Activated naive CD8-positive, alpha-beta T cell treated with anti-CD3 and anti-CD28 coated beads, Interleukin-2, amount 10 ng/mL, durations not matched to agents 7 days and 5 days (primary cell): ENCODE measurements at places on chromosomes 7 and 10. TPM values are rescaled to one million over a fixed set of nuclear protein-coding genes. Genes with fewer than 3 reads are reported as not detected.

Gene PILRA
- 5.1 TPM for total RNA-seq

Gene VKORC1L1
- total RNA-seq = 10.9 TPM

Gene ATRNL1
- total RNA-seq = not detected

Gene DNAJC2
- total RNA-seq = 27.7 TPM

Gene AKR1D1
- total RNA-seq = not detected

Gene POLR2J2
- 20.8 TPM for total RNA-seq

Gene OR2A5
- not detected for total RNA-seq

Gene WNT2
- not detected for total RNA-seq

Gene LIPJ
- 0.17 TPM for total RNA-seq

DNA sequence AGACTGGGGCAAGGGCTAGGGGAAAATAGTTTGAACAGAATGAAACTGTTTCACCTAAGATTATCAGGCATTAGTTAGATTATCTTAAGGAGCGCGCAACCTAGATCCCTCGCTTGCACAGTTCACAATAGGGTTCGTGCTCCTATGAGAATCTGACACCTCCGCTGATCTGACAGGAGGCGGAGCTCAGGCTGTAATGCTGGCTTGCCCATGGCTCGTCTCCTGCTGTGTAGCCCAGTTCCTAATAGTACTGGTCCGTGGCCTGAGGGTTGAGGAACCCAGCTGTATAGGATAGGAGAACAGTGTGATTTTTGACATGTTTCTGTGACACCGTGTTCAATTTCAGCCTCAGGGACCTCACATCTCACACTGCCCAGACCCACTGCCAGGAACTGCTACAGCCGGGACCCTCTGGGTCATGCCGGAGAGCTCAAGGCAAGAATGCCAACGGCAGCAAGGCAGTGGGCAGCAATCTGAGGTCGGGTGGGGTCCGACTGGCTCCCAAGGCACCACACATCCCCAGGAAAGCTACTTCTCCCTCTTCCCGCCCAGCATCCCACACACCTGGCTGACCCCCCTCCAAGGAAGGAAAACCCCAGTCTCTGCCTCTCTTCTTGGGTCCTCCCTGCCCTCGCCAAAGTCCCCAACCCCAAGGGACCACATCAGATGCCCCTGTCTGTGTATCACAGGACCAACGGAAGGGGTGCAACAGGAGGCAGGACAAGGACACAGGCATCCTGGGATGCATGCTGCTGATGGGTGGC, 31.7 kb downstream of the CAMK2B start:
- H3K4me1 ChIP-seq = no peaks in the 10 kb centered on the region
- no peaks in the 10 kb centered on the region for H3K36me3 ChIP-seq
- H3K4me3 ChIP-seq = no peak overlapping the region
- H3K27ac ChIP-seq = no peak overlapping the region
- DNase-seq = no peak
- H3K27me3 ChIP-seq = peaks cover 50% of the 10 kb centered on the region

DNA sequence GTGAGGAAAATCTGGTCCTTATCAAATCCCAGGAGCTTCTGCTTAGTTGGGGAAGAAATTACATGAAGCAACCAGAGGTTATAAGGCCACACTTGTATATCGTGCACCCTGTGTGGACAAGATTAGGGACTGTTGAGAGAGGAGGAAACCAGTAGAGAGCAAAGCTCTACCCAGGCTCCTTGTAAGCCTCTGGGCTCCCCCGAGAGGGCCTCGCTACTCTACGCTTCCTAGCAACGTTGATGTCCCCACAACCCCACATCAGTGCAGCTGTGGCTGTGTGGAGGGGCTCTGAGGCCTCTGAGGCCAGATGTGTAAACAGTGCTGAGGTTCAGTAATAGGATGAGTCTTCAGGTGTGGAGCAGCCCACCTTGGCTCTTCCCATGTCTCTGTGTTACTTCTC, 16.0 kb downstream of the HIF1AN start:
- no peak overlapping the region for H3K4me3 ChIP-seq
- no peaks in the 10 kb centered on the region for H3K27me3 ChIP-seq
- peaks cover 18% of the 10 kb centered on the region for H3K36me3 ChIP-seq
- peaks cover 15% of the 10 kb centered on the region for H3K4me1 ChIP-seq
- H3K27ac ChIP-seq = no peak overlapping the region
- no peak for DNase-seq

GRCh38 chr10:76984559-76985443, 652.8 kb downstream of the KCNMA1 start:
- no peak overlapping the region for H3K4me3 ChIP-seq
- peaks cover 2% of the 10 kb centered on the region for H3K27me3 ChIP-seq
- H3K27ac ChIP-seq = no peak overlapping the region
- H3K4me1 ChIP-seq = no peaks in the 10 kb centered on the region

GRCh38 chr10:123241391-123242141, 87.4 kb downstream of the BUB3 start:
- H3K36me3 ChIP-seq = peaks cover 11% of the 10 kb centered on the region
- peak; percentile 43 for DNase-seq
- no peaks in the 10 kb centered on the region for H3K27me3 ChIP-seq

GRCh38 chr10:8048281-8049008, 6.0 kb upstream of the GATA3 start:
- peak overlapping the region; percentile 59 for H3K4me3 ChIP-seq
- no peak overlapping the region for H3K27ac ChIP-seq
- peaks cover 4% of the 10 kb centered on the region for H3K36me3 ChIP-seq
- H3K27me3 ChIP-seq = peaks cover 80% of the 10 kb centered on the region
- peaks cover 58% of the 10 kb centered on the region for H3K4me1 ChIP-seq

DNA sequence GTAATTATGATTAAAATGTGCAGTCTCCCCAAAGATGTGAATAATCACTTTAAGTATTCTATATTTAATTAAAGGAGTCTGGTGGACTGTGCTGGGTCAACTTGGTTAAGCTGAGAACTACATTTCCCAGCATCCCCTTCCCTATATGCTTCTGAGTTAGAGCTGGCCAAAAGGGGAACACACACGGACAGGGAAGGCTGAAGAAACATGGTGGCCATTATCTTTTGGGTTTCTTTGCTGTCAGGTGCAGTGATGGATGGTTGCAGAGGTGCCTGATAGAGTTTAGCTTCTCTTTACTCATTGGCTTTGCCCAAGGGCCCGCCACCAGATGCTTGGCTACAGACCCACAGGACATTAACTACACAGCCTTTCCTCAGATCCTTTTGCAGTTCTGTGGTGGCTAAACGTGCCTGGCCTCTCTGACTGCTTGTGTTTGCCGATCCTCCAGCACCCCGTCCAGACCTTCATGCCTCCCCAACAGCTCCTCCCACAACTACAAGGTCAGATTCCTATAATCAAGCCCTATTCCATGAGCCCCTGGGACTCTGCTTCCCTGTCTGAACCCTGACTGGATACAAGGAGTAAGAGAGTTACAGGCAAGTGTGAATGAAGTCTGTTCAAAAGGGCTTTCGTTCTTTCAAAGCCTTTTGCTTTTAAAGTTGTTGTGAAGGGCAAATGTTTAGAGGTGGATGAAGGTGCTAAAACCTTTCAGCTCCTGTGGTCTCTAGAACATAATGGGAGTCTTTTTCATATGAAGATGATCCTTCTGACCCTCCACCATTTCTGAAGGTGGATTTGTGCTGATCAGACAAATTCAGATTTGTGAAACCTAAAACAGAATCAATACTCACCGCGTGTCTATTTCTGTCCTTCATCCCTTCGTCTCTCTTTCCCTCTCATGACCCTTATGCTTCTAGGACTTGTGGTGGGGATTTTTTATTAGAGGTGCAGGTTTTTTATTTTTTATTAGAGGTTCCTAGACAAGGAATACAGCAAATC, 21.5 kb downstream of the BUB3 start:
- no peaks in the 10 kb centered on the region for H3K27me3 ChIP-seq
- H3K4me3 ChIP-seq = no peak overlapping the region
- peaks cover 62% of the 10 kb centered on the region for H3K36me3 ChIP-seq
- H3K4me1 ChIP-seq = peaks cover 3% of the 10 kb centered on the region
- H3K27ac ChIP-seq = no peak overlapping the region

DNA sequence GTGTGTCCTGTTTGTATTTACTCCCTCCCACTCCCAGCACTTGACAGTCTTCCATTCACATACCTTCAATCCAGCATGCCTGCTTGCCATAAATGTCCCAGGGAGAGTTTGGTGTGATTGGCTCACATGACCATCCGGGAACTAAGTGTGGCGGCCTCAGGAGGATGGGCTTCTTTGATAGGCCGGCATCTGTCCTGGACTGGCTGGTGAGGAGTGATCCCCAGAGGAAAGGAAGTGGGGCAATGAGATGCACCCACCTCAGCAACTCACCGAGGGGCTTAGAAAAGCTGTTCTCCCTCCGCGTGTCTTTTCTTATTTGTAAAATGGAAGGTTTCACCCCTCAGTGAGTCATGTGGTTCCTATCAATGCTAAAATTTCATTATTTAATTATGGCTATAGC, 14.9 kb upstream of the EBF3 start:
- H3K27ac ChIP-seq = no peak overlapping the region
- H3K4me3 ChIP-seq = no peak overlapping the region
- H3K36me3 ChIP-seq = no peaks in the 10 kb centered on the region
- H3K27me3 ChIP-seq = peaks cover 37% of the 10 kb centered on the region
- no peak for DNase-seq
- no peaks in the 10 kb centered on the region for H3K4me1 ChIP-seq

GRCh38 chr7:112889268-112889667, 99.1 kb upstream of the TMEM168 start:
- no peaks in the 10 kb centered on the region for H3K4me1 ChIP-seq
- H3K27me3 ChIP-seq = no peaks in the 10 kb centered on the region
- peaks cover 34% of the 10 kb centered on the region for H3K36me3 ChIP-seq
- no peak for DNase-seq
- no peak overlapping the region for H3K27ac ChIP-seq
- H3K4me3 ChIP-seq = no peak overlapping the region

DNA sequence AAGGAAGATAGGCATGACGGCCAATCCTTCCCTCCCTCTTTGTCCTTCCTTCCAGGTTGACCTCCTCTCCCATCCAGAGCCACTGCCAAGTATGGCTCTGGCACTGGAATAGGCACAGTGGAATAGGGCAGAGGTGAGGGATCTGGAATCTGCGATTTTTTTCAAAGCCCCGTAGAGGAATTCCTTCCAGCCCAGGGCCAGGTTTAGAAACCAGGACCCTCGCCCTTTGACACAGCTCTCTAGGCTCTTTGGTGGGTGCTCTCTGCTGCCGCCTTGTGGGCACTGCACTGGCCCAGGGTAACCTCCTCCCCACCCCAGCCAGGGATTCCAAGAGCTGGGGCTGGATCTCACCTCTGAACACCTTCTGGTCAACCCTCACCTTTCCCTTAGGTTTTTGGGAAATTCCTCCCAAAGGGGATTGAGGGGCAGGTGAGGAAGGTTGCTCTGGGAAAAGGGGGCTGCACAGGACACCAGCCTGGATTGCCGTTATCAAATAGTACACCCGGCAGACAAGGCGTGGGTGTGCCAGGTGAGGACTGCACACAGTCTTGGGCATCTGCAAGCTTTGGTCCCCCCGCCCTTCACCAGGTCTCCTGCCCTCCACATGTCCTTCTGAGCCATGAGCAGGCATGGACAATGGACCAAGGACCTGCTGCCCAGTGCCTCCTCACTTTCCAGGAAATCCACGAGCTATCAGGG, 22.8 kb downstream of the C10orf105 start:
- H3K4me1 ChIP-seq = peaks cover 36% of the 10 kb centered on the region
- DNase-seq = peak; percentile 78
- no peak overlapping the region for H3K27ac ChIP-seq

DNA sequence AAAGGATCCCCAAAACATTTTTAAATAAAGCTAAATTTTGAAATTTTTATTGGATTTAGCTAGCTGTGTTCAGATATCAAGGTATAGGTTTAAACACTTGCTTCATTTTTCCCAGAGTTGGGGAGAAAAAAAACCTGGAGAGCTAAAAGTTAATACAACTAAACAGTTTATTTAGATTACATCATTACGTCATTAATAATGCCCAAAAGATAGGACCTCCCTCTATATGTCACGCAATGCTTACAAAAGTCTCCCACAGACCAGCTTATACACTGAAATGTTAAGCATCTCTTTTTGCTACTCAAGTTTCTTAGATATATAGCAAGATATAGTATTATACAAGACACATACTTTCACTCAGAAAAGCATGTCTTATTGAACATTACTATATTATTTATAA, 160.0 kb upstream of the SEMA3E start:
- no peak overlapping the region for H3K27ac ChIP-seq
- H3K27me3 ChIP-seq = no peaks in the 10 kb centered on the region
- no peak overlapping the region for H3K4me3 ChIP-seq

GRCh38 chr7:158834878-158835784, 5.8 kb upstream of the ESYT2 start:
- peaks cover 2% of the 10 kb centered on the region for H3K36me3 ChIP-seq
- H3K4me3 ChIP-seq = no peak overlapping the region
- H3K4me1 ChIP-seq = peaks cover 5% of the 10 kb centered on the region
- H3K27me3 ChIP-seq = peaks cover 6% of the 10 kb centered on the region
- no peak overlapping the region for H3K27ac ChIP-seq

- H3K4me3 ChIP-seq = peak overlapping the region; percentile 7
- peaks cover 35% of the 10 kb centered on the region for H3K36me3 ChIP-seq
- H3K4me1 ChIP-seq = peaks cover 24% of the 10 kb centered on the region
- no peaks in the 10 kb centered on the region for H3K27me3 ChIP-seq
- no peak for DNase-seq
These were observed 33.9 kb upstream of the SPOCK2 start for GRCh38 chr10:72122221-72122620.

- H3K4me3 ChIP-seq = no peak overlapping the region
- no peak overlapping the region for H3K27ac ChIP-seq
These were observed 15.1 kb downstream of the CNTNAP2 start for GRCh38 chr7:146131701-146132100.

GRCh38 chr10:84540022-84540616, 211.7 kb downstream of the CCSER2 start:
- H3K4me3 ChIP-seq = no peak overlapping the region
- H3K27me3 ChIP-seq = peaks cover 20% of the 10 kb centered on the region
- H3K4me1 ChIP-seq = peaks cover 10% of the 10 kb centered on the region
- no peaks in the 10 kb centered on the region for H3K36me3 ChIP-seq
- H3K27ac ChIP-seq = no peak overlapping the region

- H3K27me3 ChIP-seq = no peaks in the 10 kb centered on the region
- no peaks in the 10 kb centered on the region for H3K4me1 ChIP-seq
- H3K27ac ChIP-seq = no peak overlapping the region
- no peaks in the 10 kb centered on the region for H3K36me3 ChIP-seq
These were observed 291.6 kb upstream of the SEMA3C start for GRCh38 chr7:81210137-81211064.

GRCh38 chr7:47636433-47637175, 54.7 kb upstream of the TNS3 start:
- H3K36me3 ChIP-seq = no peaks in the 10 kb centered on the region
- H3K4me1 ChIP-seq = no peaks in the 10 kb centered on the region
- no peak overlapping the region for H3K4me3 ChIP-seq
- no peak overlapping the region for H3K27ac ChIP-seq
- no peak for DNase-seq
